ENCODE measurements at places on chromosomes 2 and 18.

GRCh38 chr2:201938156-201938775 is 95.4 kb upstream of the FZD7 start:
- DNase-seq = no peak

DNA sequence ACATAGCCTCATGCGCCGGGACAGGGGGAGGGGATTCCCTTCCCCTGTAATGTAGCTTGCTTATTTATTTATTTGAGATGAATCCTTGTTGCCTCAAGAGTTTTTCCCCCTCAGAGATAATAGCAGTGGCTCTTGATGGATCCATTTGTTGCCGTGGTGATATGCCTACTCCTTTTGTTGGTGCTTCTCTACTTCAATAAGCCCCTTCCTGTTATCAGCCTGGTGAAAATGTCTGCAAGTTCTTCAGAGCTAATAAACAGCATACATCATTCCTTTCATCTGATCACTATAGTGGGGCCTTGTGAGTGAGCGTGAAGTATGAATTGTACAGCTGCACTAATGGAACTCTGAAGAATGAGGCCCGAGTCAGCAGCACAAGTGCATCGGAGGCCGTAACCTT is 19.4 kb downstream of the FZD5 start:
- no peak for DNase-seq

GRCh38 chr2:235675678-235676535 is 182.1 kb downstream of the AGAP1 start:
- DNase-seq = no peak

DNA sequence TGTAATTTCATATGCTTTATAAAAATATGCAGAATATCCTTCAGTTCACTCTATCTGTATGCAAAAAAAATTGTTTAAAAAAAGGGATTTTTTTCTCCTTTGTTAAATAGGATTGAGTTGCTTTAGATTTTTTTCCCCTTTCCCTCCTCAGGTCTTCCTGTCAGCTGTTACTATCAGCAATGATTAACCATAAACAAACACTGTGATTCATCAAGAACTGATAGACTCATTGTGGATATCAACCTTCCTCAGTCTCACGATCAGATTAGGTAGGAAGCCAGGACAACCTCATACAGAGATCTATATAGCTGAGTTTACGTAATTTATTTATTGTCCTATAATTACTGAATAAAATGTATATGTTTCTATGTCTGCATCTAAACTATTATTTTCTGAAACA is 2136.2 kb upstream of the CELF4 start:
- no peak for DNase-seq

- DNase-seq = no peak
Measured at GRCh38 chr2:234632527-234633391, 135.9 kb upstream of the ARL4C start.

DNA sequence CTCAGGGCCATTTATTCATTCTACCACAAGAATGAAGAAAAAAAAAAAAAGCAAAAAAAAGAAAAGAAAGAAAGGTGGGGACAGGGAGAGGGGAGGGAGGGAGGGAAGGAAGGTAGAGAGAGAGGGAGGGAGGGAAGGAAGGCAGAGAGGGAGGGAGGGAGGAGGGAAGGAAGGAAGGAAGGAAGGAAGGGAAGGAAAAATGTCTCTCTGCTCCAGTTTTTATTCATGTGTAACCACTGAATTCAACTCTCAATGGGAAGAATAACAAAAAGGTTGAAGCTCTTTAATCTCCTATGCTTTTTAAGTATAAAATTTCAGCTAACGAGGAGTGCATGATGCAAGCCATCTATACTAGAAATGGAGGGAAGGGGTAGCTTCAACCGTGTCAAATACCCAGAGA is 287.3 kb downstream of the MREG start:
- no peak for DNase-seq

GRCh38 chr18:63433334-63433866 is 11.1 kb upstream of the VPS4B start:
- no peak for DNase-seq

DNA sequence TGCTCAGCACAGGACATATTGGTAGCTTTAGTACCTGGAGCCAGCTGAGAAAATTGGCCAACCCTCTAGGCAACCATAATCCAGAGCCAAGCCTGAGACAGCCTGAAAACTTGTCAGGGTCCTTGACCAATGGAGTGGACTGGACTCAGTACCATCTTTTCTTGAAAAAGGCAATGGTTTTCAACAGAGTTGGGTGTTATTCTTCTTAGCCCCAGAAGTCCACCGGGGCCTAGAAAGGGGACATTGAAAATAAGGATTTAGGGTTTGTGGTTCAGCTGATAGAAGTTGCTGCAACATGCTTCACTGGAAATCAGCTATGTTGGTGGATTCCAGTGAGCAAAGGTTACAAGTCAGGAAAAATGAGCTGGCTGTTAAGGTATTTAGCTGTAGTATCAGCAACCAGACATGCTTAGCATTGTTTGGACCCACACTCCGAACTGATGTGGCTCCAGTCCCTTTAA is 22.1 kb upstream of the CNOT11 start:
- no peak for DNase-seq

Data from CD4-positive, alpha-beta T cell (primary cell).